ENCODE measurements at places on chromosomes 11 and 22.

DNA sequence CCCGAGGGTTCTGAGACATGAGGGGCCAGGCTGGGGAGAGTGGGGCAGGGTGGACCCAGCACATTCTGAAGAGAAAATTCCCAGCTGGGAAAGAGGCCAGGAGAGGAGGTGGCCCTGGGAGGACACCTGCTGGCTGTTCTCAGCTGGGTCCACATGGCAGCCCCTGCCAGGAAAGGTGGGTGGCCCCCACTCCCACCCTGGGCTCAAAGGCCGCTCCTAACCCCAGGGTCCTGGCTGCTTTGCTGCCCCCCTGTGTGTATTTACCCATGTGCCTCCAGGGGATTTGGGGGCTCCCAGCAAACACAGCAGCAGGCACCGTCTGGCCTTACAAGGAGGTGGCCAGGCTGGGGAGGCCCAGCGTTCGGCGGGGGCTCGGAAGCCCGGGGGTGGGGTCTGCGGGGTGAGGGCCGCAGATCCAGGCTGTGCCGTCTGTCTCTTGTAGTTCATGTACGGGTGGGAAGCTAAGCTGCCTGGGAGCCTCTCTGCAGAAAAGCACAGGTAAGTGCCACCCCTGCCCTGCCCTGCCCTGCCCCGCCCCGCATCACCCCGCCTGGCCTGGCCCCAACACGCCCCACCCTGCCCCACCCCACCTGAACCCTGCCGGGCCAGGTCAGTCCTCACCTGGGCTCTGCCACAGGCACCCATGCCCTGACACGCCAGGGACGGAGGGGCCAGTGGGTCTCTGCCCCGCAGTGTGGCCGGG is 10.6 kb downstream of the MUC5B start:
- DNase-seq = no peak

- no peak for DNase-seq
These were observed 62.6 kb downstream of the PKNOX2 start for GRCh38 chr11:125227151-125227550.

DNA sequence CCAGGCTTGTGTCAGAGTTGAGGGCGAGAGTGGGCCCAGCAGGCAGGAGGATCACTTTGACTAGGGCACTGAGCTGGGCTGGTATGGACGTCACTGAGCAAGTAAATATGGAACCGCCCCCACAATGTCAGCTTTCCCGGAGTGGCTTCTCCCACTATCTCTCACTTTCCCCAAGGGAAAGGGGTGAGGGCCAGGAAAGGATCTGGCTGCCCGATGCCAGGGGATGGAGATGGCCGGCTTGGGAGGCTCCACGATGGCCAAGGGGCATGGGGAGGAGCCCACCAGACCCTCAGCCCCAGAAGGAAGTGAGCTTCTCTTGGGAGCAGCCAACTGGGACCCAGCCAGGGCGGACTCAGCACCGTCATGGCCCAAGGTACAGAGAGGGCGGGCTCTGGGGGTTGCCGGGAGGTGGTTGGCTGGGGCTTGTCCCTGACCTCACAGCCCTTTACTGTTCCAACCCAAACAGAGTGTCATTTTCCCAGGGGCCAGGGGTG is 8.7 kb downstream of the PRDM11 start:
- DNase-seq = no peak

- DNase-seq = no peak
These were observed 24.9 kb downstream of the CTSC start for GRCh38 chr11:88312628-88313027.

DNA sequence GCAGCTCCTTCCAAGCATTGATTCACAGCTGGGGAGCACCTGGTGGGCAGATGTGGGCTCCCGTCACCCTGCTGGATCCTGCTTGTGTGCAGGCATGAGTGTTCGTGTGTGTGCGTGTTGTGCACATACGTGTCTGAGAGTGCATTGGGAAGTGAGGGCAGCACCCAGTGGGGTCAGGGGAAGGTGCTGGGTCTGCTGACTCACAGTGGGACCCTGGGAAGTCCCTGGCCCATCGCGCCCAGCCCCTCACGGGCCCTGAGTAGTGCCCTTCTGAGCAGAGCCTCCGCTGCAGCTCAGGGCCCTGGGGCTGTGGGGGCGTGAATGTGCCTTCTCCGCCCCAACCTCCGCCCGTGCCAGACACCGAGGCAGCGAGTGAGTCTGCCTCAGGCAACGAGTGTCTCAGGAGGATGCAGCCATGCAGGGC is 36.8 kb downstream of the WNT11 start:
- no peak for DNase-seq
